ENCODE measurements at places on chromosomes 6 and 20.

DNA sequence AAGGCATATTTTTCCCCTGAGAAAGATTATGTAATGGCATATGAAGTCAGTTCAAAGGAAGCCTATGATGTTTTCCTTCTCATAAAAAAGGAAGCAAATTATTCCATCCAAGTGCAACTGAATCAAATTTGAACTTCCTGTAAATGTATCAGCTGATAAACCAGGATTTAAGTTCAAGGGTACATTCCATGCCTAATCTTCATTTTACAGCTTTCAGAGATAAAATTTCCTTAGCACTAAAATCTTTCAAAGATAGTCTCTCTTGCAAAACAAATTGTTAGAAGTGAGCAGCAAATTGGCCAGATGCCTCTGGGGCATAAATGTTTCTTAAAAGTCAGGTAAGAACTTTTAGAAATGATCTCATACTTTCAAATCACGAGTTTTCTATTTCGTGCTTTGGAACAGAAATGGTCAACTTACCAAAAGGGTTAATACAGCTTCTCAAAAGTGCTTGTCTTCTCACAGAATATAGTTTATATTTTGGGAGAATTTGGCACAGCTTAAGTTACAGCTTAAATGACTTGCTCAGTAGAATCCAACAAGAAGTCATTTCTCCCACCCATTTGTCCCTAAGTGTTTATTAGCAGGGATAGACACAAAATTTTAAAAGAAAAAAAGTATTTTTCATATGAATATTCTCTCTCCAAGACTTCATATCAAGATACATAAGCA lies 2.7 kb upstream of the TCF21 start:
- no peak for DNase-seq

DNA sequence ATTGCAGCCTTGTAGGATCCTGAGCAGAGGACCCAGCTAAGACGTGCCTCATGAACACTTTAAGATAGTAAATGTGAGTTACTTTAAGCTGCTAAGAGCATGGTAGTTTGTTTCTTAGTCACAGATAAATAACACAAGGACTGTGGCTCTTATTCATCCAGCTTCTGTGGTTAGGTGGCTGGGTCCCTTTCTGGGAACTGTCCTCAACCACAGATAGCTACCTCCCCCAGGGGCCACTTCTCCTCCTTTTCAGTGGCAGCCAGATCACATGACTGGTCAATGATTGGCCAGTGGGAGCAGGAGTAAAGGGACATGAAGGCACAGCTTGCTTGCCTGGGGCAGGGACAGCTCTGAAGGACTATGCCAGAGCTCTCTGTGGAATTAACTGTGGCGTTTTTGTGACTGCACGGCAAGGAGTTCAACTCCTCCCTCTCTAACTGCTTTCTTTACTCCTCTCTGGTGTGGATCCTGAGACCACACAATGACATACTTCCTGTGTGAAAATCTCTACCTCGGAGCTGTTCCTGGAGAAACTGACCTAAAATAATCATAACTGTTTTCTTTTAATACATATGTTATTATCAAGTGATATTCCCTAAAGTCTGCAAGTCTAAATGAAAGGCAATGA lies 76.5 kb downstream of the NRN1 start:
- no peak for DNase-seq

GRCh38 chr6:135546680-135547418 lies 49.3 kb upstream of the AHI1 start:
- DNase-seq, result no peak

- DNase-seq, result no peak
Measured at GRCh38 chr6:54541541-54541940, 233.3 kb downstream of the TINAG start.

DNA sequence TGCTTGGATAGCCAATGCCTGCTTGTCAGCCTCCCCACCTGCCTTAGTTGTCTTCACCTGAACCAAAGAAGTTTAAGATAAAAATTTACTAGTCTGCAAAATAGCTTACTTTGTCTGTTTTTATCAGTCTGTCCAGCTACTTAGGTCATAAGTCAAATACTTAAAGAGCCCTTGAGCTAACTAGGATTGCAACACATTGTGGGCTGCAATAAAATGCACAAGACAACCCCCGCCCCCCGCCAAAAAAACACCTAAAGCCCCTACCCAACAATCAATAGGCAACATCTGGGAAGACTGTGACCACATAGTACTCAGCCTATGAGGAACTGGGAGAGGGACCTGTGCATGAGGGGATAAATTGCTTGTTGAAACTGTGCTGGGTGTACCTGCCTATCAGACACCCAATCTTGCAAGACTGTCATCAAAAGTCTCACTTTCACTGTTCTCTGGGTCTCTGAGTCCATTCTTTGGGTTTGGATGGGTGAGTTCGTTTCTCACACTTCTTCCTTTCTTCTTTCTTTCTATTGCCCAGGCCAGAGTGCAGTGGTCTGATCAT lies 27.3 kb upstream of the ABCC10 start:
- no peak for DNase-seq

DNA sequence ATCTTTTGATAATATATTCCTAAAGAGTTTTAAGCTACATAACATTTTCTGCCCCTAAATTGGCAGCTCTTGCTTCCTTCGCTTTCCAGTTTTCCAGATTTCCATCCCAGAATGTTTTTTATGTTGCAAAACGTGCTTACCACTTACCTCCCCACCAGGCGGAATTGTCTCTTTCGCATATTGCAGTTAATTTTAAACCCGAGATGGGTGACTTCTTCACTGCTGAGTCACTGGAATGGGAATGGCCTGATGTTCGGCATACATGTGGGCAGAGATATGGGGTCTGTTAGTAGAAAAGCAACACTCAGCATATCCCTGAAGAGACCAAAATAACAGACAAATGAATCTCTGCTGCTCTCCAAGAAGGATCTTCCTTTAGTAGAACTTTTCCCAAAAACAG lies 491.2 kb downstream of the PREX1 start:
- no peak for DNase-seq

GRCh38 chr20:2140561-2140960 lies 38.9 kb downstream of the STK35 start:
- no peak for DNase-seq

GRCh38 chr6:138695193-138695592 lies 78.4 kb upstream of the CCDC28A start:
- DNase-seq, result no peak

- DNase-seq, result no peak
Measured at GRCh38 chr20:14764511-14765369, 427.3 kb upstream of the FLRT3 start.

- no peak for DNase-seq
Measured at GRCh38 chr6:4449409-4449808, 314.0 kb upstream of the ECI2 start.
